ENCODE measurements at places on chromosomes 2 and 18.

DNA sequence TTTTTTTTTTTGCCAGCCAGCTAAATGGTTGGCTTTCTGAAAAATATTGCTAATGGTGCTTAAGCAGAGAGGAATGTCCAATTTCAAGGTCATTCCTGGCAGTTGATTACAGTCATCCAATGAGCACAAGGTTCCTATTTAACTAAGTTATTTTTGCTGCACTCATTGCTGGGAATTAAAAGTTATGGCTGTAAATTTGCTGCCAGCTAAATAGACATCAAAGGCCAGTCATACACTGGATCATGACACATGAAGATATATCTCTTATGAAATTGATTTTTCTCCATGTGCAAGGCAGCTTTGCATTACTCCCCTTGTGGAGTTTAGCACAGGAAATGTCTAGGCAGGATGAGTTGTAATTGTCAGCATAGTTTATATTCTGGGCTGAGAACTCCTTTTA lies 1898.4 kb upstream of the CELF4 start:
- DNase-seq = no peak

- no peak for DNase-seq
Measured at GRCh38 chr18:31301201-31301655, 16.7 kb upstream of the DSG1 start.

- no peak for DNase-seq
Measured at GRCh38 chr2:231387904-231388724, 7.4 kb upstream of the B3GNT7 start.

DNA sequence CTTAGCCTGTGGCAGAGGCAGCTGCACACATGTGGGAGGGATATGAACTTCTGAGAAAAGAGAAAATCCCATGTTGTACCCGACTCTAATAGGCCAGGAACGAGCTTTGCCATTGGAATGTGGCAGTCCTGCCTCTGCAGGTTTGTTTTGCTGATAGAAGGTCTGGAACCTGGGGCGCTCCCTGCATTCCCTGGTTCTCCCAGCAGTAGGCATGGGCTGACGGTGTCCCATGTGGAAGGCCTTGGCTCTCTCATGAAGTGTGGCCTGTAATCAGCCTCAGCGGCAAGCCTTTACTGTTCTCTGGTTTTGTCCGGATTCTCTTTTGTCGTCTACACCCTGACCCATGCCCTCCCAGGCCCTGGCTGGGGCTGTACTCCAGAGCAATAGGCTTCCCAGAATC lies 72.3 kb downstream of the KIF5C start:
- no peak for DNase-seq

DNA sequence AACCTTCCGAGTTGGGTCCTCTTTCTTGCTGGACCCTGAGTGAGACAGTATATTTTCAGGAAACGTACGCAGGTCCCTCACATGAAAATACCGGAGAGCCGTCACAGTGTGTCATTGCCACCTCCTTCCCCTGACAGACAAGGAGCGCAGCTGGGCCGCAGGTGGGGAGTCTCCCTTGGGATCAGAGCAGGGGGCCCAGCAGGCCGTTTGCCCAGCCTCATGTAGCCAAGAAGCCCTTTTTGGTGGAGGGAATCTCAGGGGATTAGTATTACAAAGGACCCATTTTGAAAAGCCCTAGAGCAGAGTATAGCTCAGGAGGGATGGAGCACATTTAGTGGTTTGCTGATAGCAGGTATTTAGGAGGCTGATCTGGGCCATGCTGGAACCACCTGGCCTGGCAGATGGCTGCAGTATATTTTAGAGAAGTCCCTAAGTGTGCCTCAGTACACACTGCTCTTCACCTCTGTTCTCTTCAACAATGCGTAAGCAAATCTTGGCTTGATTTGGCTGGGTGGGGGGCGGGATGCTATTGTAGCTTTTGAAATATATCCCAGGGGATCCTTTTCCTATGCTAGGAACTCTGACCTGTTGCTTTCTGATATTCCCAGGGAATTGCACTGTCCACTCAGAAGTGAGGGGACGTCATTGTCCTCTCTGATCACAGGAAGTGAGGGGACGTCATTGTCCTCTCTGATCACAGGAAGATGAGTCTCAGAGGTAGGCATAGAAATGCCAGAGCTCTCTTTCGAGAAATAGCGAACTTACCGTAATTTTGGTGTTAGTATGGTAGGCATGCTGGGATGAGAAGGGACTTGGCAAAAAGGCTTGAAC lies 171.9 kb downstream of the HRH4 start:
- no peak for DNase-seq
